ENCODE measurements at places on chromosomes 3 and 15.

GRCh38 chr3:12139111-12139511 is 19.6 kb downstream of the TIMP4 start:
- peak; percentile 40 for DNase-seq

DNA sequence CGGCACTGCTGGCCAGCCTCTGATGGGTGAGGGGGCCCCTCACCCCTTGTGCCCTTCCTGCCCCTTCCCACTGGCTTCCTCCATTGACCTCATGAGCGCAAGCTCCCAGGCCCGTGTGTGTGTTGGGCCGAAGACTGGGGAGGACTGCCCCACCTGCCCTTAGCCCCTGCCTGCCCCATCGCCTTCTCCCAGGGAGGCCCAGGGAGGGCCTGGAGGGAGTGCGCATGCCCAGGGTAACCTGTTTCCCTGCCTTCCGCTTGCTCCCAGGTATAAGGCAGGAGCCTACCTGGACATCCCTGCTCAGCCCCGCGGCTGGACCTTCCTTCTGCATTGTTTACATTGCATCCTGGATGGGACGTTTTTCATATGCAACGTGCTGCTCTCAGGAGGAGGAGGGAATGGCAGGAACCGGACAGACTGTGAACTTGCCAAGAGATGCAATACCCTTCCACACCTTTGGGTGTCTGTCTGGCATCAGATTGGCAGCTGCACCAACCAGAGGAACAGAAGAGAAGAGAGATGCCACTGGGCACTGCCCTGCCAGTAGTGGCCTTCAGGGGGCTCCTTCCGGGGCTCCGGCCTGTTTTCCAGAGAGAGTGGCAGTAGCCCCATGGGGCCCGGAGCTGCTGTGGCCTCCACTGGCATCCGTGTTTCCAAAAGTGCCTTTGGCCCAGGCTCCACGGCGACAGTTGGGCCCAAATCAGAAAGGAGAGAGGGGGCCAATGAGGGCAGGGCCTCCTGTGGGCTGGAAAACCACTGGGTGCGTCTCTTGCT is 8.8 kb downstream of the DLL4 start:
- no peak for DNase-seq

GRCh38 chr15:98154863-98155262 is 194.4 kb downstream of the ARRDC4 start:
- DNase-seq, result peak; percentile 85

- no peak for DNase-seq
These were observed 30.4 kb upstream of the UMPS start for GRCh38 chr3:124699686-124700396.

- no peak for DNase-seq
These were observed 15.7 kb downstream of the KLHL18 start for GRCh38 chr3:47298439-47298838.

GRCh38 chr15:94015324-94015723 is 216.0 kb upstream of the MCTP2 start:
- DNase-seq, result no peak

DNA sequence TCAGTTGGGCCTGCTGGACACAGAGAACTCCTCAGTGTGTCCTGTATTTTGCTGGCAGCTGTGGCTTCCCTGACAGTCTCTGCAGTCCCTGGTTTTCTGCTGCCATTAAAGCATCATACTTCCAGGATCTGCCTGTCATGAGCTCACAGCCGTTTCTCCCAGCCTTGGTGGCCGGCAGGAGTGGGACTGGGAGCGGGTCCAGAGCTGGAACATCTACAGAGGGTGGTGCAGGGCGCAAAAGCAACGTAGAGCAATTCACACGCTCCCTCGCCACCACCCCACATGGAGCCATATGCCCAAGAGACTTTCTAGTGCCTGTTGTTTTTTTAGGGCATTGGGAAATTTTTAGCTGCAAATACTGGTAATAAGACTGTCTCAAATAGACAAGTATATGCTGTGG is 33.6 kb downstream of the ABTB1 start:
- DNase-seq, result no peak

DNA sequence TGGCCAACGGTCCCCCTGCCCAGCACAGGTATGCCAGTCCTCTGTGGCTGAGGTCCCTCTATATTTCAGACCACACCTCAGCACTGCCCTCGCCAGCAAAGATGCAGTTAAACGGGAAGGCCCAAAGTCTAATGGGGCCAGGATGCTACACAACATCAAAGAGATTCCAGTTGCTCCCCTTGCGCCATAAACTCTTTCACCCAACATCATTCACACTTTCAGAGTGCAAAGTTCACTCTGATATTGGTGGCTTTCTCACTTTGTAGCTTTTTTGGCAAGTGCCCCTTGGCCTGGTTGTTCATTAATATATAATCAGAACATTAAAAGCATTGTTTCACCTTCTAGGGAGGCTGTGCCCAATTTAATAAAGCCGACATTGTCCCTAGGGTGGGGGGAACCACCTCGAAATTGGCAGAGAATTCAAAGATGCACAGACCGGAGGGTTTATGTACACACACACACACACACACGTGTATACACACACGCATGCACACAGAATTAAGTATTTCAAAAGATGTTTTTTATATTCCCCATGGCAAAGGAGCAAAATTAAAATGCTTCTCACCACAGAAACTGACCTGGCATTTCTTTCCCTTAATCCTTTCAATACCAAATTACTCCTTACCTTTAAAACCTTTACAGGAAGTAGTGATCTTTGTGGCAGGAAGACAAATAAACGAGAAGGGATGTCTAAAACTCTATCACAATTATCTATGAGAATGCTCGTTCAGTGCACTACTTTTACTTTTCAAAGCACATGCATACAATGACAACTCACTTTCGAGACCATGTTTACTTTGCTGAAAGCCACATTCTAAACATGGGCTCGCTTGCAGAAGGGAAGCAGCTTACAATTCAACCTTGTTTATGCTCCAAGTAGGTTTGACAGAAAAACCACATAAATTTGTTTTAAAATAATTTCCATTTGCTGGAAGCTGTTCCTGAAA is 19.5 kb downstream of the LRIG1 start:
- no peak for DNase-seq

DNA sequence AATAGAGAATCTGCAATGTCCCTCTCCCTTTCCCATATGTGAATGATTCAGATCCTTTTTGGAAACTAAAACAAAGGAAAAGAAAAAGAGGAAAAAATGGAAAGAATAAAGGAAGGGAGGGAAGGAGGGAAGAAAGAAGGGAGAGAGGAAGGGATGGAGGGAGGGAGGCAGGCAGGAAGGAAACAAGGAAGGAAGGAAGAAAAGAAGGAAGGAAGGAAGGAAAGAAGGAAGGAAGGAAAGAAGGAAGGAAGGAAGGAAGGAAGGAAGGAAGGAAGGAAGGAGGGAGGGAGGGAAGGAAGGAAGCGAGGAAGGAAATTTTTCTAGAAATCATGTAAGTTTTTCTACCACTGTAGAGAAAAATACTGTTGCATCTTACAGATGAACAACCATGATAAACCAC is 215.0 kb upstream of the CBLB start:
- no peak for DNase-seq

GRCh38 chr3:192262001-192262400 is 465.3 kb downstream of the FGF12 start:
- DNase-seq, result no peak

DNA sequence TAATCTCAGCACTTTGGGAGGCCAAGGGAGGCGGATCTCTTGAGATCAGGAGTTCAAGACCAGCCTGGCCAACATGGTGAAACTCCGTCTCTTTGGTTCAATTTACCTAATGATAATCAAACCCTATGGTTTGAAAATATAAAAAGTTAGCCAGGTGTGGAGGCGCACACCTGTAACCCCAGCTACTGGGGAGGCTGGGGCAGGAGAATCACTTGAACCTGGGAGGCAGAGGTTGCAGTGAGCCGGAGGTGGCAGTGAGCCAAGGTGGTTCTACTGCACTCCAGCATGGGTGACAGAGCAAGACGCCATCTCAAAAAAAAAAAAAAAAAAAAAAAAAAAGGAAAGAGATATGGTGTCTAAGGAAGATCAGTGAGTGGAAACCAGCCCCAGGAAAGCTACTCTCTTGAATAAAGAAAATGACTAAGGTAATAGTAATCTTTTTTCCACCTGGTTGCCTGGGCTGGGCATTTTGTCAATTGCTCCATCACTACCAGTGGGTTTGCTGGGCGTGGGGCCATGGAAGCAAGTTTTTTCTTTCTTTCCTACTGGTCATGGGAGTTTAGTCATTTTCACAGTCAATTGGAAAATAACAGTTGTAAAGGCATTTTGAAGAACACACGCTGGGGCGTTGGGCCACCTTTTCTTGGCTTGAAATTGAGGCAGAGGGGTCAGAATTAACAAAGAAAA is 387.6 kb upstream of the RGMA start:
- no peak for DNase-seq

DNA sequence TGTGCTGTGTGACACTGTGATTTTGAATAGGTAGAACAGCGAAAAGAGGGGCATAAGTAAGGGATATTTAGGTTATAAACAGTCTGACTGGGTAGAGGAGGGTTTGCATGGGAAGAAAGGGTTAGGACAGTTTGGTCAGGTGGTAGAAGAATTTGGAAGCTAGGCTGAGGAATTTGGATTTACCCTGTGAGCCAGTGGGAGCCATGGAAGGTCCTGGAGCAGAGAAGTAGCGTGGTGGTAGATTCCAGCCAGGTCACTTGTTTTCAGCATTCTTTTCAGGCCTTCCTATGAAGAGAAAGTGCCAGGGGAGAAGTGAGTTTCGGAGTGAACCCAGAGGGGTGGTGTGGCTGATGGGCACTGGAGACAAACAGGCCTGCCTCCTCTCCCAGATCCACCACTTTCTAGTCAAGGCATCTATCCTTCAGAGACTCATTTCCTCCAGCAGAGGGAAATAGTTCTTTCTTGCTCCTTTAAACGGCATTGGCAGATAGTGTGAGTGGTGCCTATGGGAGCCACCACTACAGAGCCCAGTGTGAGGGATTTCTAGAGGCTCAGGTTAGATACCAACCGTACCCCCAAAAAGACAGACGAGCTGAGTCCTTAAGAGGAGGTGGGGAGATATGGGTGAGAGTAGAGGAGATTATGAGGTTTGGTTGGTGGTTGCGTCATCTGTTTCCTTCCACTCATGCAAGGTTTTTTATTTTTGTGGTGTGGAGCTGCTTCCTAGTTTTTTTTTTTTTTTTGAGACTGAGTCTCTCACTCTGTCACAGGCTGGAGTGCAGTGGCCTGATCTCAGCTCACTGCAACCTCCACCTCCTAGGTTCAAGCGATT is 21.2 kb downstream of the PXK start:
- DNase-seq, result no peak

DNA sequence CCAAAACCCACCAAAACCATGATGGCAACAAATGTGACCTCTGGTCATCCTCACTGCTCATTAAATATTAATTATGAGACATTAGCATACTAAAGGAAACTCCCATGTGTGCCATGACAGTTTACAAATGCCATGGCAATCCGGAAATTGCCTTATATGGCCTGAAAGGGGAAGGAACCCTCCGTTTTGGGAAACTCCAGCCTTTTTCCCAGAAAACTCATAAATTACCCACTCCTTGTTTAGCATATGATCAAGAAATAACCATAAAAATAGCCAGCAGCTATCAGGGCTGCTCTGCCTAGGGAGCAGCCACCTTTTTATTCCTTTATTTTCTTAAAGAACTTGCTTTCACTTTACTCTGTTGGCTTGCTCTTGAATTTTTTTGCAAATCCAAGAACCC is 992.7 kb downstream of the NTRK3 start:
- no peak for DNase-seq

DNA sequence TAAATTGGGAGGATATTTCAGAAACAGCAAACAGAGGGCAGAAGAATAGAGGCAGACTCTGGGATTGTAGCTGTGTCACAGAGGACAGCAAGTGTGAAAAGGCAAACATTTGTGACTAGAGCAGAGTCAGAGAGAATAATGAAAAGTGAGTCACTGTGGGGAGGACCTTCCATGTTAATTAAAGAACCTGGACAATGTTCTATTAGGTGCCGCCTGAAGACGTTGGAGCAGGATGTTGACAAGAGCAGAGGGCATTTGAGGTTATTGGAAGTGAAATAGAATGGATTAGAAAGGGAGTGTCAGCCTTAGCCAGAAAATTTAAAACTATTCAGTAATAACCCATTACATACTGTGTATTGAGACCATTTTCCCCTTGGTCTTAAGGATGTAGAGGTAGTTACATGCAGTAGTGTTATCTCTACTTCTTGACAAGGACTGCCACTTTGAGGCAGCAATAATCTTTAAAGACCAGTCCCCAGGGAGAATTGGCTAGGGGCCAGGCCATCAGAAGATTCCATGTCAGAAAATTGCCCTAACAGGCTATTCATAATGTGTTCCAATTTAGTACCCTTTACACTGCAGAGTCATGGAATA is 5.8 kb downstream of the ACKR2 start:
- DNase-seq, result no peak

DNA sequence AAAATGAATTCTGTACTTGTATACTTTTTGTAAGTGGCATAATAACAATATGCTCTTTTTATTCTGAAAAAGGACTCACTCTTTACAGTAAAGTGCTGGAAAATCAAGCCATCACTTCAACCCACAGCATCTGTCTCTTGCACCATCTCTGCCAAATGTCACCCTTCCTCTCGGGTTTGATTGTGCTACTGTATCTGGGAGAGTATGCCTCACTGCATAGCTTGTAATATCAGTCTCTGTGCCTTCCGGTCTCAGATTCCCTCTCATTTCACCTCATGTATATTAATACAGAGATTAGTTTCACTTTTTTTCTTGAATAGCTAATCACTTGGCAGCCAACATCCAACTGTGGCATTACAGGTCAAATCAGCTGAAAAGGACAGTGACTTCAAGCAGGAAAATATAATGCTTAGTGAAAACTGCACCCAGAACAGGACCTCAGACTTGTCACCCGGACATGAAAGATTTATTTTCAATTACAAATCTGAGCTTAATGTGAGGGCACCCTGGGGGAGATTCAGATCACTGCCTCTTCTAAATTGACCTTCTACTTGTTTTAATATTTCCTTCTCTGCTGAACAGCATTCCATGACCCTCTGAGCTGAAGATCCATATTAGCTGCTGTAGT is 605.8 kb upstream of the NAALADL2 start:
- DNase-seq, result no peak

DNA sequence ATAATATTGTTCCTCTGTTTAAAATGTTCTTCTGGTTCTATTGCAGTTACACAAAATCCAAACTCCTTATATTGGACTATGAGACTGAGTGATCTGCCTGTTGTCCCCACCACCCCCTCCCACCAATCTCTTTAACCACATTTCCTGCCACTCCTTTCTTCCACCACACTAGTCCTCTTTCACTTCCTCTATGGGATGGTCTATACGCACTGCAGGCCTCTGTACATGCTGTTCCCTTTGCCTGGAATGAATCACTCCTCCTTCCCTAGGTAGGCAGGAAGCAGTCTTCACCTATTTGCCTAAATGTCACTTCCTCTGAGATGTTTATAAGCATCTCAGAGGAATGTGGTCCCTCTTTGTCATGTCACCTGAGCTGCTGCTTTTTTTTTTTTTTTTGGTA is 4.0 kb downstream of the MAP2K1 start:
- no peak for DNase-seq

DNA sequence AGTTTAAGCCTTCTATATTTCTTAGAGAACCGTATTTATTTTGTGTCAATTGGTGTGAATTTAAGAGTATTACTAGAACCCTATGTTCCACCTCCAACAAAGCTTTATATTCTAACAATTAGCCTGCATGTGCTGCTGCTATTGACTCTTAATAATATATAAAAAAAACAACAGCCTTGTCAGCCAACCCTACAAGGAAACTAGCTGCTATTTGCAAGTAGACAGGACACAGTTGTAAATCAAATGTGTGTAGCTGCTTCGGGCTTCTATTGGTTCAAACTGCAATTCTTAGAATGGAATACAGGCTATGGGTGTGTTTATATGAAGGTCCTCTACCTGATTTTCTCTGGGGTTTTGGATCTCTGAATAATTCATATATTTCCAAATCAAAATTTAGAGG is 60.7 kb downstream of the ZBTB20 start:
- DNase-seq, result no peak

- DNase-seq, result no peak
These were observed 73.8 kb downstream of the ABTB1 start for GRCh38 chr3:127746400-127747057.

- no peak for DNase-seq
These were observed 10.4 kb upstream of the MNS1 start for GRCh38 chr15:56475351-56475750.

Data from fibroblast of skin of left biceps (primary cell).